Suprapubic skin (tissue), 4 donors: ENCODE measurements at places on chromosomes 4 and X.
A peak's percentile ranks its signal among the peaks of the same experiment; 100 is the strongest.

DNA sequence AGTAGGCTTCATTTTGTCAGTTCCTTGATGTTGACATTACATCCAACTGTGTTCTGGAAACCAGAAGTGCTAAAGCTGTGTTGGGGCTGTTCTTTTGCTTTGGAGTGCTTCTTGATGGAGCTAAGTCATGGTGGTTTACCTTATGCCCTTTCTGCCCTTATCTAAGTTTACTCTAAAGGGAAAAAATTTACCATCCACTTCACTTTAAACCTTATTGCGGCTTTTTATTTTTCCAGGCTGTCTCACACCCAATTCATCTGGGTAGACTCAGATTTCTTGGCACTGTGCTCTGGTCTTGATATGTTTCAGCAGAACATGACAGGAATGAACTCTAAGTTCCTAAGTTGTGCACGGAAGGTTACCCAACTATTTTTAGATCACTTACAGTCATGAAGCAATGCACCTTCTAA lies 104.7 kb upstream of the TTC29 start:
- no peak for DNase-seq

- DNase-seq: no peak
Observed at GRCh38 chr4:6929812-6930464, 20.3 kb downstream of the TBC1D14 start.

GRCh38 chr4:23763559-23763958 lies 126.3 kb downstream of the PPARGC1A start:
- DNase-seq: no peak

GRCh38 chr4:11106190-11106589 lies 322.5 kb downstream of the HS3ST1 start:
- DNase-seq: no peak

DNA sequence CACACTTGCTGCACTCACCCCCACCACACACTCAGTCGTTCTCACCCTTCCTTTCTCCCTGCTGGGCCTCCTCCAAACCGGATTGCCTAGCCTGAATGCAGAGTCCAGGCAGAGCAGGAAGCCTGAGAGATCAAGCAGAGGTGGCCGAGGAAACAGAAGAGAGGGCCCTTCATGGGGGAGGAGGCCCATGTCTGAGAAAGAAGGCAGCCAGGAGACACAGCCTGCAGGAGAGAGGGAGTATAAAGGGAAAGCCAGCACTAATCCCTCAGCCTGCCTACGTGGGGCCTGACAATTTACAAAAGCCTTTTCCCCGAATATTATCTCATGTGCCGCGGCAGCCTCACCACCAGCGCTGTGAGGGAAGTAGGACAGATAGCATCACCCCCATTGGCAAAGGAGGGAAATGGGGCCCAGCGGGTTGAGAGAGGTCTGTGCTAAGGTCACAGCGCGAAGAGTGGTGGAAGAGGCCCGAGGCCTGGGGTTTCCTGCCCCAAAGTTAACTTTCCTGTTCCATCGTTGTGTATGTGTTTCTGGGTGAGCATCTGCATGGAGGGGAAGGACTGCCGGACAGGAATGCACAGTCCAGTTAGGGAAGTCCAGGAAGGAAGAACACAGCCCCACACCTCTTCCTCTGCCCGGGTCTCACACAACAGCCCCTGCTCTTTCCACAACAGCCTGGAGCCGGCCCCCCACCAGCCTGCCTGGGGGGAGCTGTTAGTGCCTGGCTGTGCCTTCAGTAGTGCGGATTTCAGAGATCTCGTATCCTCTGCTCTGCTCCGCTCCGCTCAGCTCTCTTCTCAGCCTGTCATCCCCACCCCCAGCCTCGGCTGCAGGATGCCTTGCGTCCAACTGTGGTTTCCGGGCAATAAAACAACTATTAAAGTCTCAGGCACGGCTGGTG lies 50.9 kb upstream of the BCOR start:
- no peak for DNase-seq

DNA sequence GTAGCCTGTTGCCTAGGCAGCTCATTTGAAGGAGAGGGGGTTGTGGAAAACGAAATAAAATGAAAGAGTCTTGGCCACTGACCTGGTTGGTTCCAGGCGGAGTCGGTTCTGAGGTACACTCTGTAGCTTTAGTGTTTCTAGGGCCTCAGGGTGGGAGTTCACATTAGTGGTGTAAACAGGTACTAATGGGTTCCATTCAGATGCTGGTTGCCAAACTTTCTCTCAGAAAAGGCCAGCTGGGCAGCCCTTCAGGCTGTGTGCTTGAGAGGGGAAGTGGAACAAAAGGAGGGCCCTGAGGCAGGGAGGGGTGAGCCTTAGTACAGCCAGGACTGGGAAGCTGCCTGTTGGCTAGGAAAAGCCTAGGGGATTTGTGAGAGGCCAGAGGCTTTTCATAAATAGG lies 24.8 kb downstream of the NHSL2 start:
- no peak for DNase-seq

GRCh38 chr4:78748381-78748780 lies 27.8 kb upstream of the BMP2K start:
- no peak for DNase-seq

- DNase-seq: no peak
Observed at GRCh38 chrX:129565046-129565650, 25.1 kb downstream of the OCRL start.

DNA sequence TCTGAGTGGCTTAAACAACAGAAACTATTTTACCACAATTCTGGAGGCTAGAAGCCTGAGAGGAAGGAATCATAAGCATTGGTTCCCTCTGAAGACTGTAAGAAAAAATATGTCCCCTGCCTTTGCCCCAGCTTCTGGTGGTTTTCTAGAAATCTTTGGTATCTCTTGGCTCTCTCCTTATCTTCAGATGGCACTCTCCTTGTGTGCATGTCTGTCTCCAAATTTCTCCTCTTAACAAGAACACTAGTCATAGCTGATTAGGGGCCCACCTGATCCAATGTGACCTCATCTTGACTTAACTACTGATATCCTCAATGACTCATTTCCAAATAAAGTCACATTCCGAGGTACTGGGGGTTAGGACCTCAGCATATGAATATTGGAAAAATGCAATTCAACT lies 635.0 kb upstream of the NR3C2 start:
- no peak for DNase-seq

- DNase-seq: peak; percentile 65
Observed at GRCh38 chr4:1236103-1236641, 12.8 kb downstream of the CTBP1 start.

DNA sequence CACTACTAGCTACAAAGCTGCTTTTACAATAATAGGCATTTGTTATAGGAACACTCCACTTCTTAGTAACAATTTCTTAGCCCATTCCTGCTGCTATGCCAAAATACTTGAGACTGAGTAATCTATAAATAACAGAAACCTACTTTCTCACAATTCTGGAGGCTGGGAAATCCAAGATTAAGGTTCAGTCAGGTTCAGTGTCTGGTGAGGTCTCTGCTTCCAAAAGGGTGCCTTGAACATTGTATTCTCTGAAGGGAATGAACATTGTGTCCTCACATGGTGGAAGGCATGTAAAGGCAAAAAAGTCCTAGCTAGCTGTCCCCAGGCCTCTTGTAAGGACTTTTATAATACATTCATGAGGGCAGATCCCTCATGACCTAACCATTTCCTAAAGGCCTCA lies 7.0 kb downstream of the SLC9B1 start:
- DNase-seq: no peak

DNA sequence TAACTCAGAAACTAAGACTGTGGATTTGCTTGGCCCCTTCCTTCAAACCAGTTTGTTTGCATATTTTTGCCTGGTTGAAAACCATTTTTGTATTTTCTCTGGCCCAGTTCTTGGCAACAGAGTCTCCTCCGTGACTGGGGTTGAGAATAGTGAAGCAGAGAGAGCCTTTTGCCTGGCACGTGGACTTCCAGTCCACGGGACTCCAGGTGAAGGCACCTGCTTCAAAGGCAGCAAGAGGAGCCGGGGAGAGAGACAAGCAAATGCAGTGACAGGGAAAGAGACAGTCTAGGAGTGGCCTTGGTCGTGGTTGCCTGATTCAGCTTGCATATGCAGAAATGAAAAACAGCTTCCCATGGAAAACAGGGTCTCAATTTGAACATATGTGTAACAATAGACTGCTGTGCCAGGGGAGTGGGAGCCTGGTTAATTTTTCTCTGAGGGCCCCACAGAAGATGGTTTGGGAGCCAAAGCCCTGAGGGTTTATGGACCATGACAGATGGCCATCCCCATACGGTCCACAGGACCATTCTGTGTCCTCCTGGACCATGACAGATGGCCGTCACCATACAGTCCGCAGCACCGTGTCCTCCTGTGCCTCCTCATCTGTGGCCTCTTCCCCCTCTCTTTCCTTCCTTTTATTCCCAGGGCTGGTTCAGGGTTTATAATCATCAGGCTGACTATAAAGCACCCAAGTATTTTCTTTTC lies 272.2 kb upstream of the RASGEF1B start:
- no peak for DNase-seq

- DNase-seq: no peak
Observed at GRCh38 chr4:4962928-4963327, 56.3 kb downstream of the CYTL1 start.

GRCh38 chr4:124019749-124020549 lies 623.4 kb downstream of the SPRY1 start:
- DNase-seq: no peak

GRCh38 chr4:11467931-11468330 lies 39.2 kb upstream of the HS3ST1 start:
- no peak for DNase-seq

- no peak for DNase-seq
Observed at GRCh38 chr4:17324386-17324830, 187.5 kb downstream of the QDPR start.

DNA sequence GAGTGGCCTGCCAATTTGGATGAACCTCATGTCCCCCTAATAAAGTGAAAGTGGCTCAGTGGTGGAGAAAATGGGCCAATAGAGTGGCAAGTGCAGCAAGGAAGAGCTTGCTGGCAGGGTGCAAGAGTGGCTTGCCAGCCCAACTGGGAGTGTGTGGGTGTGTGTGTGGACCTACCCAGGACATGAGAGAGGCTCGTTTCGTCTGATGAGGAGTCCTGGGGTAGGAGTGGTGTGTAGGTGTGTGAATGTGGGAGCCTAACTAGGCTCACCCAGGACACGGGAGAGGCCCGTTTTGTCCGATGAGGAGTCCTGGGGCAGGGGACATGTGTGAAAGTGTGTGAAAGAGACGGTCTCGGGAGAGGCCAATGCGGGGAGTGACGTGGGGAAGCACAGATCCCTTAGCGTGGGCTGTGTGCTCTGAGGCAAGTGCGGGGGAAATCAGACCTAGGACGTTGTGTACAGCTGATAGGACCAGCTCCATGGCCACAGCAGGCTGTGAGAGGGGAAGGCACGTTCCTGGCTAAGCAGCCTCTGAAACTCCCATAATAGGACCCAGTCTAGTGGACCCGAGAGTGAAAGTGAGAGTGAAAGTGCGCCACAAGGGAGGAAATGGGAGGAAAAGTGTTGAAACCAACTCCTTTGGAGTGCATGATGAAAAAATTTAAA lies 5.3 kb downstream of the GAGE10 start:
- DNase-seq: no peak

GRCh38 chr4:48342606-48342880 lies 1.2 kb downstream of the SLAIN2 start:
- DNase-seq: no peak

DNA sequence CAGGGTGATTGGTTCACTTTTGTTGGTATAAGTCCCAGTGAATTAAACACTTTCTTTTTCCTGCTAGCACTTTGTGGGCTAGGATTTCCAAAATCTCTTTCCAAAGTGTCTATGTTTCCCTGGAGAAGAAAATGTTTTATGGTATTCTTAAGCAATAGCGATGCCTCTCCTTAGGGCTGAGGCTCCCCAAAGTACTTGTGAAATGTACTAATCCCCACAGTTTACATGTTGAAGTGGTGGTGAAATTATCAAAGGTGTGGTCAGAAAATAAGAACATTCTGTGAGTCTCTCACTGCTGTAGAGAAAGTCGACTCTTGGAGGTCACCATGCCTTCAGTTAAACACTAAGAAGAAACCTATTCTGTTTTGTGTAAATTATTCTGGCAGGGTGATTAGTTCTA lies 51.5 kb upstream of the AMELX start:
- DNase-seq: no peak

DNA sequence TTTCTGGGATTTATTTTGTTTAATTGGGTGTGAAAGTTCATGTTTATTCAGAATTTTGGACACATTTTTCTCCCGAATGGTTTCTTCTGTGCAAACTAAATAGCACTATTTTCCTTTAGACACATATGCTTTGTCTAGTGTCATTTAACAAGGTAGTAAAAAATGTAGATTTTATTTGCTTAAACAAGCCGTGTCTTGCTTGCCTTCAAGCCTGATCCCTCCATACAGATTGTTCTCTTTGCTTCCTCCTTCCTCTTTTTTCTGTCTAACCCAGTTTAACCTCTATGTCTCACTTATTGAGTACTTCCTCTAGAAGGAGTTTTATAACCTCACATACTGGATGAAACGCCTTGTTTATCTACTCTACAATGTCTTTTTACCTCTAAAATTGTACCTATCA lies 211.8 kb downstream of the NPFFR2 start:
- no peak for DNase-seq

DNA sequence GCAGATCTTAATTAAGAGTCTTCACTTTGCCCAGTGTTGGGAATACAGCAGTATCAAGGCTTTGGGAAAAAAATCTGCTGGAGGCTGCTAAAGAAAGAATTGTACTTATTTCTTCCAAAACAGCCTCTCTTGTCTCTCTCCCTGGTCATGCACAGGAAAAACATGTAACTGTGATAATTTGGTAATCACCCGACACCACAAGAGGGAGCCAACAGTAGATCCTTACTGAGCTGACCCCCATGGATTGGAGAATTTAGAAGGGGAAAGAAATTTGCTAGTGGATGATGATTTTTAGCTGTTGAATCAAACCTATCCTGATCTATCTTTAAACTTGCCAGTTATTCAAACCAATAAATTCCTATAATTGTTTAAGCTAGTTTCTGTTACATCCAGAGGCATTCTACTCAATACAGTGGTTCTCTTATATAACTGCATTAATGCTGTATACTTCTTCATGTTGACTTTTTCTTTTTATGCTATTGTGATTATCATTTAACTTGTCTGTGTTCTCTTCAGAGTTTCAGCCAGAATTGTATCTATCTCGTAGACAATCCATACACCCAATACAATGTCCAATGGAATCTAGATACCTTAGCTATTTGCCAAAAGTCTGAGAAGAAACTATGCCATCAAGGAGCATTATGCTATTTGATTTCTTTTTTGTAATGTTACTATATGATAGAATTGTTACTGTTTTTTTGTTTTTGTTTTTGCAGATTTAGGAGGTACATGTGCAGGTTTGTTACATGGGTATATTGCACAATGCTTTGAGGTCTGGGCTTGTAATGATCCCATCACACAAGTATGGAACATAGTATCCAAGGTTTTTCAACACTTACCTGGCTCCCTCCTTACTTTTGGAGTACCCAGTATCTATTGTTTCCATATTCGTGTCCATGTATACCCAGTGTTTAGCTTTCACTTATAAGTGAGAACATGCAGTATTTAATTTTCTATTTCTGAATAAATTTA lies 31.3 kb upstream of the ARHGEF38 start:
- no peak for DNase-seq
